Activated CD4-positive, alpha-beta T cell treated with anti-CD3 and anti-CD28 coated beads, Interleukin-2, amount 10 ng/mL, durations not matched to agents 24 days and 14 days (primary cell): ENCODE measurements at places on chromosomes 2 and 18. TPM values are rescaled to one million over a fixed set of nuclear protein-coding genes. Genes with fewer than 3 reads are reported as not detected.

Gene HOXD10
- total RNA-seq: not detected in 2 replicates

Gene ADD2
- total RNA-seq: 6.1 and 8.2 TPM in 2 replicates

Gene RBFA
- total RNA-seq: 46.0 and 49.9 TPM in 2 replicates

Gene TYMS
- 269 and 276 TPM in 2 replicates for total RNA-seq

Gene STPG4
- 0.16 and 0.38 TPM in 2 replicates for total RNA-seq

Gene TLX2
- total RNA-seq: 0.54 and 0.70 TPM in 2 replicates

Gene COL5A2
- total RNA-seq: 0.49 and 0.66 TPM in 2 replicates

Gene PROM2
- 0.54 and 1.4 TPM in 2 replicates for total RNA-seq

Gene TMEM214
- 93.4 and 98.6 TPM in 2 replicates for total RNA-seq

Gene SLC4A3
- total RNA-seq: 0.12 TPM in 1 of 2 replicates, not detected in the other

Gene MC2R
- total RNA-seq: not detected in 2 replicates

Gene FAP
- total RNA-seq: not detected in 2 replicates

Gene SLC16A14
- 4.0 and 5.1 TPM in 2 replicates for total RNA-seq

Gene FOXI3
- not detected in 2 replicates for total RNA-seq

Gene LHCGR
- not detected in 2 replicates for total RNA-seq

Gene IL36B
- not detected in 2 replicates for total RNA-seq

Gene NCOA1
- 24.6 and 25.9 TPM in 2 replicates for total RNA-seq

Gene USP37
- total RNA-seq: 45.0 and 45.5 TPM in 2 replicates

Gene WIPF1
- total RNA-seq: 280 and 287 TPM in 2 replicates

Gene DTNA
- total RNA-seq: not detected in 2 replicates

Gene ELOA2
- not detected in 2 replicates for total RNA-seq

Gene ASIC4
- not detected in 2 replicates for total RNA-seq

Gene SH3YL1
- 17.4 and 17.7 TPM in 2 replicates for total RNA-seq

Gene OR6B2
- total RNA-seq: not detected in 2 replicates

Gene RIT2
- not detected in 2 replicates for total RNA-seq

Gene TTN
- 2.8 and 2.9 TPM in 2 replicates for total RNA-seq

Gene LOXHD1
- not detected in 2 replicates for total RNA-seq

Gene EVX2
- total RNA-seq: not detected in 2 replicates

Gene TUBA4B
- total RNA-seq: not detected in 2 replicates

Gene IL37
- total RNA-seq: not detected in 2 replicates

Gene ASPRV1
- total RNA-seq: 0.75 and 1.4 TPM in 2 replicates

Gene IFIH1
- 22.5 and 26.3 TPM in 2 replicates for total RNA-seq

Gene UGT1A6
- total RNA-seq: not detected in 2 replicates

Gene LCT
- total RNA-seq: 0.31 and 0.51 TPM in 2 replicates

Gene RAB17
- total RNA-seq: 0.26 TPM in 1 of 2 replicates, not detected in the other

Gene GREB1L
- not detected in 2 replicates for total RNA-seq

Gene C18orf32
- 20.4 and 26.1 TPM in 2 replicates for total RNA-seq

Gene CAVIN2
- not detected in 2 replicates for total RNA-seq

Gene ANTXR1
- total RNA-seq: 0.09 TPM in 1 of 2 replicates, not detected in the other

Gene TUBB8B
- not detected in 2 replicates for total RNA-seq

Gene LAMA1
- total RNA-seq: not detected in 2 replicates
